Immature natural killer cell (primary cell): ENCODE measurements at places on chromosomes 12 and 14.
A peak's percentile ranks its signal among the peaks of the same experiment; 100 is the strongest.

GRCh38 chr14:68124979-68125731, 305.6 kb downstream of the RAD51B start:
- DNase-seq, result no peak

GRCh38 chr12:108337235-108338223, 1.6 kb downstream of the CMKLR1 start:
- DNase-seq, result peak; percentile 55

DNA sequence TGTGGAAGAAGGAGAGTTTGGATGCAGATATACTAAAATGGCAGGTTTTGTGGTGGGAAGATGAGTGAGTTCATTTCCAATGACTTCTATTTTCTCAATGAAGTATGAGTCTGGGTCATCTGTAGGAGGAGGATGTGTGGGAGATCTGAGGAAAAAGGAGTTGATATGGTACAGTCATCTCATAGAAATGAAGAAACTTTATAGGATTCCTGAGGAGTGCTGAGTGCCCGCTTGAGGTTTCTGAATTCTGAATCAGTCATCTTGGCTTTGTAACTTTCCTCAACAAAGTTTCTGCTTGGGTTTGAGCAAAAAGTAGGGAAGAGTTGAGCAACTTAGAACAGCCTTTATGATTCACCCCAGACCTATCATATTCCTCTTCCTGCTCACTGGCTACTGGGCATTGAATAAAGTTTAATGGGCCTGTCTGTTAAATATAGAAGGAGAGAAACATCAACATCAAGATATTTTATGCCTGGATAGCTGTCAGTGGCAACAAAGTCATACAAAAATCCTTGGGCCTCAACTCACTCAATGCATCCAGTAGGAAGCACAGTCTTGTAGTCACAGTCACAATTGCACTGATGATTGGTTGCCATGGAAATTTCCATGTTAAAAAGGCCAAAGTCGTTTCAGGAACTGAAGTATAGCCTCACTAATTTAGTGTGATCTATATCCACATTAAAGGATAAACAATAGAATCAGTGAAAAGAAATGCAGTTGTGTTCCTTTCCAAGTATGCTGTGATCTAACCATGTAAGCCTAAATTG, 284.7 kb downstream of the DUSP6 start:
- DNase-seq, result no peak

- no peak for DNase-seq
Observed at GRCh38 chr14:22291406-22291805, 297.6 kb downstream of the DAD1 start.

DNA sequence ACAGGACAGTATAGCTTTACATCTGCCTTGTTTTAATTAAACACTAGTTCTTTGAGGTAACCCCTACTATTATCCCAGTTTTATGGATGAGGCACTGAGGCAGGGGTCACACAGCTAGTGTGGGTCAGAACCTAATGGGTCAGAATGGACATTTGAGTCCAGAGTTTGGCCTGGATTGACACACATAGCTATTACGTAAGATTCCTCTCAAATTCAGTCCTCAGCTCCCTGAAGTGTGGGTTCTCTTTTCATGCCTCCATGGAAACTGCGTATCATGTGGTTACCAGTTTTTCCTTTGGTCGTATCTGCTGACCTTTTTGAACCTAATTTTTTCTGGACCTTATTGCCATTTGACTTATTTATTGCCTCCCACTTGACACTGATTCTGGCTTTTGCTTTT, 40.4 kb downstream of the PSEN1 start:
- no peak for DNase-seq

DNA sequence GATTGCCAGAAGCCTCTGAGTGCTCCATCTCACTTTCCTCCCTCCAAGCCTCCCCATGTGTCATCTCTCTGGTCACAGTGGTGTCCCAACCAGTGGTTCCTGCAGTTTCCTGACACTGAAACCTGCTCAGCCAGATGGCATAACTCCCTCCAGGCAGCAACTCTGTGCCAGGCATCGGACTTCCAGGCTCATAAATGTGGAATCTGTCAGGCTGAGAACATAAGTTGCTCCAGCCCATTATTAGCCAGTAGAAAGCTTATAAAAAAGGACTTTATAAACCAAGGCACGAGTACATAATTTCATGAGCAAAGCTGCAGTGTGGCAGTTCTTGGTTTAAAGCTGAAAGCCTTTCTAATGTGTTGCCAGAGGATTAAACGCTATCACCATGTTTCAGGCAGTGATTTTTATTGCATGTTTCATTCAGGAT, 194.3 kb downstream of the DACT1 start:
- DNase-seq, result no peak

DNA sequence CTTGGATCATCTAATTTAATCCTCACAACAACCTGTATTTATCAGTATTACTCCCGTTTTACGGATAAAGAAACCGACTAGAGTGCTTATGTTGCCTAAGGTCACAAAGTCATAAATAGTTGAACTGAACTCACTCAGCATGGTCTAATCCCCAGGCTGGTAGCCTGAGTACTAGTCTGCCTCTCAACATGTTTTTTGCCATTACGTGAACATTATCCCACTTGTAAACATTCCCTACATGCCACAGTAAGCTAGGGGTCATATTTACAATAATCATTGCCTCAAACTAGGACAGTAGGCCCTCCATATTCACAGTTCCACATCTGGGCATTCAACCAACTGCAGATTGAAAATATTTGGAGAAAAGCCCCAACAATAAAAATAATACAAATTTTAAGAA, 12.1 kb downstream of the SNRPF start:
- DNase-seq, result no peak

DNA sequence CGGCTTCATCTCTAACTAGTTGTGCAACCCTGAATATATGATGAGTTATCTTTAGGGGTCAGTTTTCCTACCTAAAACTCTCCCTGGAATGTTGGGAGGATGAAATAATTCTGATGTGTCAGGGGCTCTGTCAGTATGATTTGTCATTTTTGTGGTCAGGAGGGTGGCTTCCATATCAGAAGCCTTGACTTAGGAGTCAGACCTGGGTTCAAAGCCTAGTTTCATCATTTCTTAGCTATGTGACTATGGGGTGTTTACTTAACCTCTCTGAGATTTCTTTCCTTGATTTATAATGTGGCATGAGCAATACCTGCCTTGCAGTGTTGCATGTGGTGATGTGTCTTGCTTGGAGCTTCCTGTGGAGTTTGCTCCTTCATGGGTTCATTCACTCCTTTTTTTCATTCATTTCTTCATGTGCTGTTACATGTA, 146.8 kb downstream of the CHST11 start:
- DNase-seq, result no peak

DNA sequence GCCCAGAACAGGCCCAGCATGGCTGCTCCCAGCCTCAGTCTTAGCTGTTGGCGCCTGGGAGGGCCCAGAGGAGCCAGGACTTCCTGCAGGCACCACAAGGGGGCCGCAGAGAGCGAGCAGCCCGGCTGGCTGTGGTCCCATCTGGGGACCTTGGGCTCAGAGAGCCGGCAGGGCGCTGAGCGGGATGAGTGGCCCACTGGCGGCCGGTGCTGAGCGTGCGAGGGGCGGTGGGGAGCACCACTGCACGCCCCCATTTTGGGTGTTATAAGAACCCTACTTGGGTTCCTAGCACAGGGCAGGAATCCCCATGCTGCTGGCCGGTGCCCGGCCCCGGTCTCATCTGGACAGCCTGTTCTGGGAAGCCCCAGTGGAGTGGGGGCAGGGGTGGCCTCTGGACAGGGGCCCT, 25.9 kb upstream of the CRIP2 start:
- DNase-seq, result peak; percentile 63

- DNase-seq, result no peak
Observed at GRCh38 chr14:54000341-54000811, 43.8 kb upstream of the BMP4 start.

- no peak for DNase-seq
Observed at GRCh38 chr12:104576980-104577580, 120.3 kb downstream of the CHST11 start.

- DNase-seq, result no peak
Observed at GRCh38 chr14:24289649-24290280, 9.8 kb downstream of the DHRS1 start.

DNA sequence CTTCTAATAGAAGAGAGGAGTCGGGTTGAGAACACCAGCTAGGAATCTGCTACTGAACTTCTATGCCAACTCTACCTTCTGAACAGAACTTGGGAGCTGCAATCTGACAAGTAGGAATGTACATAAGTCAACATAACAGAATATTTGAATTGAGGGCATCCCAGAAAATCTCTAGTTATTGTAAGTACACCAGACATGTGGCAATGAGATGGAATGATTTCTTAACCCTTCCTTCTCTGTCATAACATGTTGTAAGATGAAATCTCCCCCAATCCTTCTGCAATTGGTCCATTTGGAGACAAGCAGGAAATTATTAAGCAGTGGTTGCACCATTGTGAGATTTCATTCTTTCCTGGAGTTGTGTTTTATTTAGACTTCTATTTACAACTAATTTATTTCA, 68.7 kb upstream of the TMPO start:
- no peak for DNase-seq

GRCh38 chr14:77320238-77320935, at the start of gene POMT2:
Gene POMT2 (minus strand): TSS chr14:77320883. CDS start chr14:77320681, 202 bp downstream.
- DNase-seq, result peak; percentile 93

DNA sequence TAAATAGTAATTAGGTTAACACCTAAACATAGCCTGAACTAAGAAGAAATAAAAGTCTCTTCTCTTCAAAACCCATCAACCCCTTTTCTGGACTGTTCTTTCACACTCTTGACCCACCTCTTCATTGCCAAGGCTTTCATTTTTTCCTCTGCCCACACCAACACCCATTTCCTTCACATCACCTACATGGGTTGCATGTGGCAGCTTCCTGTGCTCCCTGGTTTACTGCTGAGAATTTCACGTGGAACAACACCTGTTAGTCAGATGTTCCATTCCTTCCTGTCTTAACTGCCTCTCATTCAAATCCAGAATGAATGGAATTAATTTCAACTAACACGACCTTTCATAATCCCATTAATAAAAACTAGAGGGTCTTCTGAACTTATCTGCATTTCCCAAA, 157.3 kb downstream of the BCAT1 start:
- DNase-seq, result no peak

GRCh38 chr12:75481774-75482173, 1.2 kb downstream of the GLIPR1 start:
- peak; percentile 13 for DNase-seq

DNA sequence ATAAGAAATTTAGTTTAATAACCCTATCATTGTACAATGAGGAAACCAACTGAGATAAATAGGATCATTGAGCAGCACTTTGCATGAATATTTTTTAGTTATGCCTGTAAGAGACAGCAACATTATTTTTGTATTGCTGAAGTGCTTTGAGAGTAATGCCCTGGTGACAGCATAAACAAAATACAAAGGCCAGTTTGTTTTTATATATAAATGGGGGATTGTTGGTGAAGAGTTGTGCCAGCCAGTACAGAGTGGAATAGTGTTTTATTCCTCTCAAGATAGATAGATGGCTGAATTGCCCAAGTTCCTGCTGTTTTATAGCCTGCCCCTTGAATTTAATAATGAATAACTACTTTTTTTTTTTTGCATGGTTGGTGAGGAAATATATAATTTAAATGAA, 101.8 kb downstream of the CNTN1 start:
- no peak for DNase-seq

- peak; percentile 10 for DNase-seq
Observed at GRCh38 chr12:80269803-80270552, 170.6 kb downstream of the OTOGL start.

- no peak for DNase-seq
Observed at GRCh38 chr12:54132976-54133771, 55.6 kb downstream of the SMUG1 start.

- DNase-seq, result no peak
Observed at GRCh38 chr12:13348464-13348863, 151.9 kb downstream of the EMP1 start.

- no peak for DNase-seq
Observed at GRCh38 chr14:53516261-53516774, 363.2 kb upstream of the DDHD1 start.

DNA sequence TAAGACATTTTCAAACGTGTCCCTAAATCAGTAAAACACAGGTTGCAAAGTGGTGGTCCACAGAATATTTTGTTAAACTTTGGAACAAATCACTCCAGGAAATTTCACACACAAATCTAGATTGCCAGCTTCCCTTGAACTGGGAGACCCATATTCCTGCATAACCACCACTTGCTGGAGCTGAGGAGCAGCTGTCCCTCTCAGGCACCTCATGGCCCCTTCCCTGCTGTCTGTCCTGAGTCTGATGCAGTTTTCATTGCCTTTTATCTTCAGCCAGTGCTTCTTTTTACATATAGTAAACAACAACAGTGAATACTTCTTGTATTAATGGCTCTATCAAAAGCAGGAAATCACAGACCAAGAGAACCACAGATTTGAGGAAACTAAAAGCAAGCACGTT, 289.3 kb downstream of the MED13L start:
- DNase-seq, result no peak

DNA sequence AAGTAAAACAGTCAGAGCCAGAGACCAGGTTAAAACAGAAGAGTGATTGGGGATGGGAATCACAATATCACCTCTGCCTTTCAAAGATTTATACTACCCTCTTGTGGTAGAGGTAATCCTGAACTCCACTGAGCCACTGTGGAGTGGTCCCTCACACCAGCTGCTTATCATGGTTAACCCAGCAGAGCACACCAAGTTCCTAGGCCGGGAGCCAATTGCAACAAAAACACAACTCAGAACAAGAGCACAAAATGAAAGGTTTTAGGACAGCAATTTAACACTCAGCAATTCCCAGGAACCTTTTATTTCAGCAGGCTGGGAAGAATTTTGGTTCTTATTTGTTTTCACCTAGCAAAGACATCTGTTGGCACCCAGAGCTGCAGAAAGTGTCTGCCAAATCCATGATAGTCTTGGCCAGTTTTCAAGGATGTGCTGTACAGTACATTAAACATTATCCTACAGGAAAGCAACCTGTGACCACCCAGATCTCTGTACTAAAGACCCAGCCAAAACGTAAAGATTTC, 220.5 kb upstream of the ATXN7L3B start:
- no peak for DNase-seq

GRCh38 chr12:130952171-130952954, 1.3 kb upstream of the ADGRD1 start:
- DNase-seq, result no peak

GRCh38 chr12:53048033-53048779, 1.7 kb upstream of the TNS2 start:
- no peak for DNase-seq

- DNase-seq, result no peak
Observed at GRCh38 chr12:38445040-38445439, 128.5 kb downstream of the ALG10B start.

DNA sequence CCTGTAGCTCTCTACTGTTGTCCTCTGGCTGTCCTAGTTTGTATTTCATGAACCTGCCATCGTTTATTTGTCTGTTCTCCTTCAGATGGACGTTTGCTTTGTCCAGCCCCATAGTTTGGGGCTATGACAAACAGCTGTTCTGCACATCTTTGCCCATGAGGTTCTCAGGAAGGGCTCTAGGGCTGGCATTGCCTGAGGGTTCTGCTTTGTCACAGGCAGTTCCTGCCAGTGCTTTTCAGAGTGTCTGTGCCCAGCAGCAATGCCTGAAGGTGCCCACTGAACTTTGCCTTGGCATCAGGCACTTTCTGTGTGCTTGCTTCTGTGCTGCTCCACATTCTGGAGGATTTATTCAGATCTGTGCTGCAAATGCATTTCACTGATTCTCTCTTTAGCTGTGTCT, 361.3 kb downstream of the TMEM121 start:
- DNase-seq, result no peak
